ENCODE measurements at places on chromosomes 13 and 19.

GRCh38 chr19:835210-835810 is 5.5 kb upstream of the PRTN3 start:
- DNase-seq: no peak

- DNase-seq: no peak
Observed at GRCh38 chr13:57326532-57326931, 159.5 kb downstream of the PRR20E start.

GRCh38 chr19:19214159-19214490 is 2.4 kb downstream of the NCAN start:
- no peak for DNase-seq

DNA sequence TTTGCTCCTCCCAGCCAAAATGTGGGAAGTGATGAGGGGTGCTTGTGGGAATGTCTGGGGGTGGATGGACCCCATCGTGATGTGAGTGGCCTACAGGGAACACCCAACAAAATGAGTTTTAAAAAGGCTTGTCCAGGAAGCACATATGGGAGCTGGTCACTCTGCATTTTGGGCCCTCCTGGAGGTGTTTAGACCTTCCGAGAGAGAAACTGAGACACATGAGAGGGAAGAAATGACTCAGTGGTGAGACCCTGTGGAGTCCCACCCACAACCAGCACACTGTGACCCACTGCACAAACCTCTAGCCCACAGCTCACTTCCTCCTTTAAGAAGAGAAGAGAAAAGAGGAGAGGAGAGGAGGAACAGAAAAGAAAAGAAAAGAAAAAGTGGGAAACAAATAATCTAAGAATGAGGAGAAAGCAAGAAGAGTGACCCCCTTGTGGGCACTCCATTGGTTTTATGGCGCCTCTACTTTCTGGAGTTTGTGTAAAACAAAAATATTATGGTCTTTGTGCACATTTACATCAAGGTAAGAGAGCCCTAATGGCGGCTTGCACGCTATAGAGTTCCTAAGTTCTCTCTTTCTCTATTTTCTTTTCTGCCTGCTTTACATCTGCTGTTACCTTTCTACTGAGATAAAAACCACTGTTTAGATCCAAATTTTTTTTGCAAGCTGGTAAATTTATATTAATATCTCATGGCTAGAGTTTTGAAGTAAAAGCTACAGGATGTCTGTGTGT is 13.3 kb upstream of the LILRB1 start:
- no peak for DNase-seq

DNA sequence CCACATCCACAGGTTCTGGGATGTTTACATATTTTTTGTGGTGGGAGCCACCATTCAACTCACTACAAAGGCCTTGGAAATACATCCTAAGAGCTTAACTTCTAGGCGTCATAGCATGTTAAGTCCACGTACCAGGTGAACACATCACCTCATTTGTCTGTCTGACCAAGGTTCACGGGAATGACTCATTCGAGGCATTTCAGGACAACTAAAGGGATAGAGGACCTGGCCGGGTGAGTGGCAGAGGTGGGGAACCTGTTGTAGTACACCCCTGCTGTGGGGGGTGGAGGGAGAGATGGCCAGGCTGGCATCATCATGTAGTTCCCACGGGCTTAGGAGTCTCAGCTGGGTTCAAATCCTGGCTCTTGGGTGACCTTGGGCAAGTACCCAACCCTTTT is 51.5 kb downstream of the BICRA start:
- peak; percentile 61 for DNase-seq

GRCh38 chr19:20079476-20079875 is 1.7 kb downstream of the ZNF90 start:
- DNase-seq: no peak

DNA sequence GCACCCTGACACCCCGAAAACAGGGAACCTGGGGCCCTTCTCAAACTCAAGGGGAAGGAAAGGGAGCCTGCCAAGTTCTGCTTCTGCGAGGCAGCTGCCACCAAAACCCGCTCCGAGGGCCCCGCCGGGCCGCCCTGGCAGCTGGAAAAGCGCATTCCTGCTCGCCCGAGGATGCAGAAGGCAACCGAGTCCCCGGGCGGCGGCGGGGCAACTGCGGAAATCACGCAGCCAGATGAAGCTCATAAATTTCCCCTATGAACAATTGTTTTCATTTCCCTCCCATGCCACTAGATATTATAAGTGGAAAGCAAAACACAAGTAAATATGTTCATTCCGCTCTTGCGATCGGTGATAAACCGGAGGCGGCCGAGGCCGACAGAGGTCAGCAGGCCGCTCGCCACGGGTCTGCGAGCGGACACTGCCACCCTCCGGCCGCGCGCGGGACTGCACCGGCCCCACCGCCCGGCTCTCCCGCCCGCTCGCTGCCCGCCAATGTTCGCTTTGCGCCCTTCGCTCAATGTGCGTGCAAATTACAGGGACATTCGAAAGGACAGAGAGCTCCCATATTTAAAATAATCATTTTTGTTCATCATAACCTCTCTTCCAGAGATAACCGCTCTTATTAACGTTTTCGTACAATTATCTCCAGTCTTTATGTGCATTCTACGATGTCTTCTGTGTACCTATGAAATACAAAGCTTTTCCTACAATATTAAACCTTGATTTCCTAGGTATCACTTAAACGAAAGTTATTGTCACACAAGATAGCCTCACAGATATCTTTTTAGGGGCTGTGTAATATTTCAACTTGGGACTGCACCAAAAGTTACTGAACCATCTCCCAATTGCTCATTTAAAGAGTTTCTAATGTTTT is 120.8 kb upstream of the ZNF507 start:
- DNase-seq: peak; percentile 78

DNA sequence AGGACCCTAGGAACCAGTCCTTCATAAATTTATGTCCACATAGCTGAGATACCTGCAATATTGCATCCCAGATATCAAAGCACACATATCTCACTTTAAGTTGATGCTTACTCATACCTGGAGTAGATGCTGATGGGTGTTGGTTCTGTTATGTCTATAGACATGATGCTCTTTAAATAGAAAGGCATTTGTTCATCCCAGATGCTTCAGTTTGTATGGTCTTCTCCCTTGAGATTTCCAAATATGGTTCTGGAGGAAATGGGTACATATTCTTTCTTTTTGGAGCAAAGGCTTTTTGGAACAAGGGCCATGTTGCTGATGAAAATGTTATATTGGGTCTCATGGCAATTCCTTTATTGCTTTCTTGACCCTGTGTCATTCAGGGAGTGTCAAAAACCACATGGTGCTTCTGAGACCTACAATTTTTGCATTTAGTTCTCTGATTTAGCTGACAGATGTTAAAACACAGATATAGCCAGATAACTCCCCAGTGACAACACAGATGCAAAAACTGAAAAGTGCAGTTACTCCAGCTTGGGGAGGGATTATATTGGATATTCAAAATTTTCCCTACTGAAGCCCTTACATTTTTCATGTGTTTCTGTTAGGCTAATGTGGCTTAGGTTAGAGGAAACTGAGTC is 211.4 kb downstream of the KCNRG start:
- DNase-seq: no peak

- DNase-seq: no peak
Observed at GRCh38 chr19:3115916-3116602, 19.8 kb upstream of the GNA15 start.
